IMR-90 (cell line): ENCODE measurements at places on chromosomes 16 and 17. TPM values are rescaled to one million over a fixed set of nuclear protein-coding genes. Genes with fewer than 3 reads are reported as not detected.

The ZSCAN10 gene
- total RNA-seq, result not detected in 2 replicates

The PABPN1L gene
- total RNA-seq, result not detected in 2 replicates

The NXPH3 gene
- 0.18 and 0.28 TPM in 2 replicates for total RNA-seq

The PLA2G10 gene
- total RNA-seq, result not detected in 2 replicates

The TLE7 gene
- total RNA-seq, result not detected in 2 replicates

- H3K36me3 ChIP-seq, result no peaks in the 10 kb centered on the region
- DNase-seq, result no peak
- H3K4me1 ChIP-seq, result no peaks in the 10 kb centered on the region
These were observed 468.0 kb upstream of the RBFOX1 start for GRCh38 chr16:6864671-6865070.

DNA sequence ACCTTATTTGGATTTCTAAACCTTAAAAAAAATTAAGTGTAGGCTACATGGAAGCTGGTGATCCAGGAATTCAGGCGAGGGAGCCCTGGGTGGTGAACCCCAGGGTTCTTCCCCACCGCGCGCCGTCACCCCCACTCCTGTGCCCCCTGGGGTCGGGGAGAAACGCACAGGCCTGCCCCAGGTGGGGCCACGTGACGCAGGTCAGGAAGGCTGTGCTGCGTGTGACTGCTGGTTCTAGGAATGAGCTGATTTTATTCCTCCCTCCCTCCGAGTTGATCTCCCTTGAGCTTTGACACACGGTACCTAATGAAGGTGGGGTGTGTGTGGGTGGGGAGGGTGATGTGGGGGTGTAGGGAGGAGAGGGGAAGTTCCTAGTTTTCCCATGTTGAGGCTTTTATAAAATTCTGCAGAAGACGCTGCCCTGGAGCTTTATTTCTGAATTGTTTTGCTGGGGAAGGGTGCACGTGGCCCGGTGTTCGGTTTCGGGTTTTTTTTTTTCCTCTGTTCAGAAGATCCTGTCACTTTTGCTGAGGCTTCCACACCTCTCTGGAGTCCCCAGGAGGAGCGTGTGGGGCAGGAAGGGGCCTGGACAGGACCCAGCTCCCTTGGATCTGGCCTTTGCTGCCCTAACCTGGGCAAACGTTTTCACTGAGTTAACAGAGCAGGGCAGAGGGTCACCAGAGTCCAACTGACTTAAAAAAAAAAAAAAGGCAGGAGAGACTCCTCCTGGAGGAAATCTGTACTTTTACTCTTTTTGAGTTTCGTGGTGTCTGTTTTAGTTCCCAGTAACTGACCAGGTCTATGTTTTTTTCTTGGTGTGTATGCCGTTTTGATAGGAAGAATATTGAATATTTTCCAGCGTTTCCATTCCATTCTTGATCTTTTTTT, 55.8 kb upstream of the GSE1 start:
- H3K36me3 ChIP-seq, result no peaks in the 10 kb centered on the region
- peaks cover 10% of the 10 kb centered on the region for H3K4me1 ChIP-seq
- peak overlapping the region; percentile 93 for H3K4me3 ChIP-seq
- DNase-seq, result no peak
- H3K27ac ChIP-seq, result peak overlapping the region; percentile 25

DNA sequence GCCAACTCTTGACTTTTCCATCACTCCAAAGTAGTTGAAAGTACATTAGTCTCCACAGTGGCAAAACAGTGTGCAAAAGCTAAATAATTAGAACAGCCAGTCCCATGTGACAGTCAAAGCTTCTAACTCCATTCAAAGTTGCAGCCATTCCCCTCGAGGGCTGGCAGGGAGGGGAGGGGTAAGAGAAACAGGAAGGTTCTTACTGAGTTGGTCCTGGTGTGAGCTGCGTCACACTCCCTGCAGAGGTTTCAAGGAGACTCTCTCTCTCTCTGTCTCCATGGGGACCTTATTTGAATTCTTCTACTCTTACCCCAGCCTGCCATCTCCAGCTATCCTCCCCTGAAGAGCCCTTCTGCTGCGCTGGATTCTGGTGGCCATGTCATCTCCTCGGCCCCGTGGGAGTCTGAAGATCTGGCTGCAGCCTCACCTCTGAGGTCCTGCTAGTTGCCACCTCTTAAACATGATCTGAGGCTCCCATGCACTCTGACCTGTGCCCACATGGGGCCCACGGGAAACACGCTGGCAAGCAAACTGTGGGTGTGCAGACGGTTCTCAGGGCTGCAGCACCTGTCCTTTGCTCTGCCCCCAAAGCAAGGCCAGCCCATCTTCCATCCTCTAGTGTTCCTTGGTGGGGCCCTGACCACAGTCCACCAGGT, 23.3 kb upstream of the STH start:
- H3K27ac ChIP-seq, result no peak overlapping the region
- no peak for DNase-seq
- no peaks in the 10 kb centered on the region for H3K4me1 ChIP-seq
- no peaks in the 10 kb centered on the region for H3K36me3 ChIP-seq
- H3K4me3 ChIP-seq, result no peak overlapping the region

- H3K4me3 ChIP-seq, result no peak overlapping the region
- no peak for DNase-seq
- peaks cover 2% of the 10 kb centered on the region; the same call in 1 of the 2 replicates for H3K36me3 ChIP-seq
- H3K4me1 ChIP-seq, result peaks cover 20% of the 10 kb centered on the region
- H3K27me3 ChIP-seq, result no peaks in the 10 kb centered on the region
These were observed 232.0 kb upstream of the GSE1 start for GRCh38 chr16:85380905-85381737.

- peak; percentile 27 for DNase-seq
- H3K27ac ChIP-seq, result peak overlapping the region; percentile 8; the same call in 1 of the 2 replicates
- H3K4me1 ChIP-seq, result peaks cover 6% of the 10 kb centered on the region; the same call in 1 of the 2 replicates
These were observed 20.4 kb downstream of the MIEF2 start for GRCh38 chr17:18280766-18281371.

DNA sequence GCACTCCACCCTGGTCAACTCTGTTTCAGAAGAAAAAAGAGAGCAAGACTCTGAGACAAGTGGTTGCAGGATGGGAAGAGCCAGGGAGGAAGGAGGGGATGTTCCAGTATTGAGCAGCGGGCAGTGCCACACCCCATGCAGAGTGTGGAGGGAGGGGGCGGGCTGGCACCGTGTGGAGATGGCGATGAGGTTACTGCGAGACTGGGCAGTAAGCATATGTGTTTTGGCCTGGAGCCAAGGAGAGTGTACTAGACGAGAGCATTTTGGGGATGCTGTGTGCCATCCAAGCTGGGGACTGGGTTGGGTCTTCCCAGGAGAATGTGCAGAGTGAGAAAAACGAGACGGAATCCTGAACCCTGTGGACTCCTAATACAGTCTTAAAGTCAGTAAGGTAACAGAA, 3.4 kb downstream of the TBC1D24 start:
- H3K27me3 ChIP-seq, result no peaks in the 10 kb centered on the region
- no peak overlapping the region for H3K27ac ChIP-seq
- no peak for DNase-seq
- H3K36me3 ChIP-seq, result no peaks in the 10 kb centered on the region
- H3K4me3 ChIP-seq, result no peak overlapping the region

DNA sequence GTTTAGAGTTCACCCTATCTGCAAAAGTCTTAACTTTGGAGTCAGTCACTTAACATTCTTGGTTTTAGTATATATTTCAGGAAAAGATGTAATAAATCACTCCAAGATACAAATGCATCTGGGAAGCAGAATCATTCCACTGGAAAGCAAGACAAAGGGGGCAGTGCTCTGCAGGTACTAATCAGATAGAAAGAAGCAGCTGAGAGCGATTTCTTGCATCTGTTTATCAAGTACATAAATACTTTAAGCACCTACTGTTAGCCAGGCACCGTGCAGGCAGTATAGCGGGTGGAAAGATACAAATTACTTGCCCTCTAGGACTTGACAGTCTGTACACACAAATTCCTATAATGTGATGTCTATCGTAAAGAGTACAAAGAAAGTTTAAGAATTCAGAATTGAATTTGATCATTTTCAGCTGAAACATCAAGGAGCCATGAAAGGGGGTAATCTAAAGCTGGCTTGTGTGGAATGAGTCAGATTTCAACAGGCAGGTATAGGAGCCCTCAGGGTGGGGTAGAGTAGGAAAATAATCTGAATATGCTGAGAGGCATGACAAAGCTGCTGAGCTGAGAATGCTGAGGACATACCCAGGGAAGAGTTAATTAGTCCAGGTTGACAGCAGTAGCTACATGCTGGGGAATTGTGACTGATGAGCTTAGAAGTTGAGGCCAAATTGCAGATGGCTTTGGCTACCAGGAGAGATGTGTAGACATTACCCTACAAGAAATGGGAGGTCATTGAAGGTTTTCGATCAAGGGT, 110.2 kb downstream of the CA10 start:
- H3K4me3 ChIP-seq, result no peak overlapping the region
- no peaks in the 10 kb centered on the region for H3K36me3 ChIP-seq
- H3K4me1 ChIP-seq, result no peaks in the 10 kb centered on the region
- DNase-seq, result no peak
- H3K27ac ChIP-seq, result no peak overlapping the region

- DNase-seq, result peak; percentile 44
- no peaks in the 10 kb centered on the region for H3K27me3 ChIP-seq
- peak within 1 kb of the TSS; percentile 97 for H3K4me3 ChIP-seq
- peaks cover 2% of the 10 kb centered on the region; the same call in 1 of the 2 replicates for H3K4me1 ChIP-seq
These were observed at the start of gene DERL2 for GRCh38 chr17:5485270-5486205. Gene DERL2 (minus strand): TSS chr17:5486178. CDS start chr17:5486161, 17 bp downstream.

DNA sequence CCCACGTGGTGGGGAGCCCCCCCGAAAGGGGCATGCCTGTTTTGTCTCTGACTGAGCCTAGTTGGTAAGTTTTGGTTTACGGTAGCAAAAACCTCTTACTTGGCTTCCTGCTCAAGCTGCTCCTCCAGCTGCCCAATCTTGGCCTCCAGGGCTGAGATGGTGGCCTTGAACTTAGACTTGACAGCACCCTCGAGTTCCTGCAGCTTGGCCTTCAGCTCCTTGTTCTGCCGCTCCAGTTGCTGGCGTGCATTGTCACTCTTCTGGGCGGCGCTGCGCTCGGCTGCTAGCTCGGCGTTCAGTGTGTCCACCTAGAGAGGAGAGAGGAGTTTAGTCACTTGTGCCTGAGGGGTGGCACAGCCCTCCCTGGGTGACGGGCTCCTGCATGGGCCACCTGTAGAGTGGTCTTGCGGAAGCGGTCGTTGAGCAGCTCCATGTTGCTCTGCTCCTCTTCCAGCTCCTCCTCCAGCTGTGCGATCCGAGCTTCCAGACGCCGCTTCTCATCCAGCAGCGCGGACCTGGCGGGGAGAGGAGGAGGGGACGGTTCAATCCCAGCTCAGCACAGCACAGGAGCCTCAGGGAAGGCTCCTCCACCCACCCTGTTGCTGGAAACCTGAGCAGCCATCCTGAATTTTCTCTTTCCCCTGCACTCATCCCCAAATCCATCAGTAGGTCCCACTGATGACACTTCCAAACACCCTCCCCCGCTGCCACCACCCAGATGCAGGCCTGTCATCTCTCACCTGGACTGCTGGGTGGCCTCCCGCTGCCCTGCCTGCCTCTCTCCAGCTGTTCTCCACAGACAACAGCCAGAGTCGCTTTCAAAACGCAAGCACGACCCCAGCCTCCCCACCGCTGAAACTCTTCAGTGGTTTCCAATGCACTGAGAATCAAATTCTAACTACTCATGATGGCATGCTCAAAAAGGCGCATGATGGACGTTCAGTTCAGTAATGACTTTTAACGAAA, 44.6 kb downstream of the NDEL1 start:
- H3K4me1 ChIP-seq, result peaks cover 9% of the 10 kb centered on the region
- H3K27me3 ChIP-seq, result no peaks in the 10 kb centered on the region
- H3K36me3 ChIP-seq, result peaks cover 75% of the 10 kb centered on the region
- no peak overlapping the region for H3K4me3 ChIP-seq

GRCh38 chr16:72639494-72639893, 408.4 kb downstream of the ZFHX3 start:
- no peaks in the 10 kb centered on the region for H3K4me1 ChIP-seq
- H3K4me3 ChIP-seq, result no peak overlapping the region
- no peak for DNase-seq
- H3K27ac ChIP-seq, result no peak overlapping the region

DNA sequence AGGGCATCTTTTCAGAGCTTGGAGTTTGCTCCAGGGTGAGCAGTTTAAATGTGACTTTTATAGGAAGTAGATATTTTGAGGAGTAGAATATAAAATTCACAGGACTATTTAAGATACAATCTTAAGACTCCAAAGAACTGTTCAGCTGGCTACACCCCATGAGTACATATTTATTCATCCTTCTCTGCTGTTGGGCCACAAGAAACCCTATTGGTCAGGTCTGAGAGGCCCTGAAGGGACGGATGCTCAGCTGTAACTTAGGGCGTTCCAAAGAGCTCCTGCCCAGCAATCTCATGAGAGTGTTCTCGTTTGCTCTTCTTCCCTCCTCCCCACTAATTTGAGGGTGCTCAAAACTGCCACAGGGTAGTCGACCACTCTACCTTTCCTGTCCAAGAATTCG, 7.3 kb downstream of the ST6GALNAC2 start:
- no peak overlapping the region for H3K4me3 ChIP-seq
- H3K36me3 ChIP-seq, result no peaks in the 10 kb centered on the region
- H3K27ac ChIP-seq, result no peak overlapping the region

DNA sequence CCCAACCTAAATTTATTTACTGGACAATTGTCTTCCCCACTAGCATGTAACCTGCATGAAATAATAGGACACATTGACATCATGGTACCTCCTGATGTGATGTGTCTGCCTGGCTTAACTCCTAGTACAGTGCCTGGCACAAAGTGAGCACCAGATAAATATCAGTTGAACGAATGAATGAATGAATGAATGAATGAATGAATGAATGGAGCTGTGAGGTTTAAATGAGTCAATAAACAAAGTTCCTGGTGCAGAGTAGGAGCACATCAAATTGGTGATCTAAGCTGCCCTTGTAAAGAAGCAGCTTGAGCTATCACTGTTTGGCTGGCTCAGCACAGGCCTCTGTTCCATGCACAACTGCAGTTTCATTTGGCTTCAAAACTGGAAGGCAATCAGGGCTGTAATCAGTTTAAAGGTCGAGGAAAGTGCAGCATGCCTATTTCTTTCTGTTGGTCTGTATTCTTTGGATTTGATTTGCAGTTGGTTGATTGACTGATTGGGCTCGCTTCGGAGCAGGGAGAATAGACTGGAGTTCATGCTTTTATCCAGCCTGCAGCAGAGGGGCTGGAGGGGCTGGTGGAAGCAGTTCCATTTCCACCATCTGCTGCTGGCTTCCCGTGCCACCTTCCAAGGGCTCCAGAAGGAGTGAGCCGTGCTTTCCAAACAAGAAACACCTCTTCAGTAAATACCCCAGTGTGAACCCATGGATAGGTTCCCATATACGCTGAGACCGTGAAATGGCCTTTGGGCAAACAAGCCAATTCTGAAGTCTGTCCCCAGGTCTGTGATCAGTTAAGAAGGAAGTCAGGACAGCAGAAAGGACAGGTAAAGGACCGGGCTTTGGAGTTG, 54.6 kb downstream of the GPRC5B start:
- H3K27me3 ChIP-seq, result no peaks in the 10 kb centered on the region
- DNase-seq, result no peak
- H3K27ac ChIP-seq, result no peak overlapping the region

- no peaks in the 10 kb centered on the region for H3K4me1 ChIP-seq
- no peak for DNase-seq
- H3K27me3 ChIP-seq, result no peaks in the 10 kb centered on the region
- peaks cover 17% of the 10 kb centered on the region for H3K36me3 ChIP-seq
- H3K4me3 ChIP-seq, result no peak overlapping the region
These were observed 82.6 kb downstream of the CACNG1 start for GRCh38 chr17:67126983-67127382.
